ENCODE measurements at places on chromosomes 4 and X.

DNA sequence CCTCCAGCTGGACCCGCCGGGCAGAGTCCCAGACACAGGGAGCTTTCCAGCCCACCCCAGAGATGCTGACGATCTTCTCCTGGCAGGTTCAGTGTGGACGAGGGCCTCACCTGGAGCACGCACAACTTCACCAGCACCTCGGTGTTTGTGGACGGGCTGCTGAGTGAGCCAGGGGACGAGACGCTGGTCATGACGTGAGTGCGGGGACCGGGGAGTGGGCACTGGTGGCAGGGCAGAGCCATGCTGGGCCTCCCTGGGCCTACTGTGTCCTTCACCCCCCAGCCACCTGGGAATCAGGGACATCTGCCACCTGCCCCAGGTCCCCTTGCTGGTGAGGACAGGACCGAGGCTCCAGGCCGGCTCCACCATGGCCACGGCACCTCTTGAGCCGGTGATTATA is 235.6 kb downstream of the AFAP1 start:
- DNase-seq, result no peak

- DNase-seq, result no peak
Measured at GRCh38 chr4:8553216-8553615, 27.0 kb upstream of the GPR78 start.

- no peak for DNase-seq
Measured at GRCh38 chrX:13082206-13083065, 38.0 kb upstream of the FAM9C start.

DNA sequence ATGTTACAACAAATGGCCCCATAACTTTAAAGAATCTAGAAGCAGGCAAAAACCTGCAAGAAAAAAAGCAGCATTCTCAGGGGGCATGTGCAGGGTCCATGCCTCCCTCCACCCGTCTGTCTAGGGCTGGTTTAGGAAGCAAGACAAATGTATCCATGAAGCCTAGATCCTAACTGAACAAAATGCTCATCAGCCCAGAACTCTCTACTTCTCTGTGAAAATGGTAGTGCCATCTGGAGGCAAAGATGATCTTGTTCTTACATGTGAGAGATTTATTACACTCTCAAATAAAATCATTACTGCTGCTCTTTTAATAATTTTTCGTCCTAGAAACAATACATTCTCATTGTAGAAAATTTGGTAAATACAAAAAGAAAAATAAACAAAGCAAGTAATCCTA is 26.7 kb downstream of the NR3C2 start:
- DNase-seq, result no peak

- no peak for DNase-seq
Measured at GRCh38 chr4:115418635-115419396, 305.4 kb upstream of the NDST4 start.

DNA sequence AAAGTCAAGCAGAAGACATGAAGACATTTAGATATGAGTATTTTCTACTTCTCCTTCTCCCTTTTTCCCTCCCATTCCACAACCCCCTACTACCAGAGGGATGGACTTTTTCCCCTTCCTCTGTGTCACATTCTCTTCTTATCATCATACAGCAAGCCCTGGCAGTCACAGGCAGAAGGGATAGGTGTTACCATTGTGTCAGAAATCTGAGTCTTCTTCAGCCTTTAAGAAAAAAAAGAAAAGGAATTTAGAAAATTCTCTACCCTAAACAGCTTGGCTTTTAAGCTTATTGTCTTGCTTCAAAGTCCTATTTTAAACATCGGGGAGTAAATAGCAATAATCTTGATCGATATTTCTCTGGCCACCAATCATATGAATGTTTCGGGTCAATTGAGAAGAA is 30.9 kb upstream of the ADH1C start:
- no peak for DNase-seq

GRCh38 chr4:22063613-22064012 is 115.0 kb upstream of the KCNIP4 start:
- DNase-seq, result no peak

GRCh38 chr4:40192114-40193015 is 4.5 kb upstream of the RHOH start:
- no peak for DNase-seq

- DNase-seq, result no peak
Measured at GRCh38 chrX:132876523-132877338, 81.7 kb downstream of the HS6ST2 start.

DNA sequence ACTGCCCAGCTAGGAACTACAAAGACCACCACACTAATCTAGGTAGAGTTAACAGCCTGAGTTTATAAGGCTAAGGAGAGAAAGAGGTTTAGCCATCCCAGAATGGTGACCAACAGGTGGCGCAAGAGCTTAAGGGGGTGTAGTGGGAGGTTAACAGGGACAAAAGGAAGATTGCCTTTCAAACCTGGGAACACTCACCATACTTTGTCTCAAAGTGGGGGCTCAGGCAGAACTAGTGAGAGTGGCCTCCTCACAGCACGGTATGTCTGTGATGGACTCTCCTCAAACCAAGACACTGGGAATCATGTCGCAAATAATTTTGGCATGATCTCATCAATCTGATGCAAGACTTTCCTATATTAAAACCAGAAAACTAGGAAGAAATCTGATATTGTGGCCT is 23.4 kb downstream of the CCNI start:
- peak; percentile 83 for DNase-seq

GRCh38 chrX:150683536-150684146 is 9.6 kb upstream of the MTMR1 start:
- peak; percentile 26 for DNase-seq

GRCh38 chrX:118225711-118226428 is 109.3 kb upstream of the KLHL13 start:
- DNase-seq, result no peak

- DNase-seq, result peak; percentile 27
Measured at GRCh38 chr4:34422472-34423175, 1821.7 kb downstream of the ARAP2 start.

DNA sequence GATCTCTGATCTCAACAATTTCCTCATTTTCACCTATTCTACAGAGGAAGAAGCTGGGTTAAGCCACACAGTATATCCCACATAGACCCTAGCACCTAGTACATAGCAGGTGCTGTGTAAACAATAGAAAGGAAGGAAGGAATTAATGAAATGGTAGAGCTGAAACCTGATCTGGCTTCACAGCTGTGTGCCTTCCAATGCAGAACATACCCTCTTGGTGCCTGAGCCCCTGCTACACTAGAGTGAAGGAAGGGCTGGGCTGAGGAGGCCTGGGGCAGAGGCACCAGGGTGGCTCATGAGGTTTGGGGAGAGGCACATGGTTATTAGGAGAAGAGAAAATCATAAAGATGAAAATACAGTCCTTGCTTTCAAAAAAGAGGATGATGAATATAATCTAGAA is 21.3 kb downstream of the LRRC66 start:
- DNase-seq, result no peak

DNA sequence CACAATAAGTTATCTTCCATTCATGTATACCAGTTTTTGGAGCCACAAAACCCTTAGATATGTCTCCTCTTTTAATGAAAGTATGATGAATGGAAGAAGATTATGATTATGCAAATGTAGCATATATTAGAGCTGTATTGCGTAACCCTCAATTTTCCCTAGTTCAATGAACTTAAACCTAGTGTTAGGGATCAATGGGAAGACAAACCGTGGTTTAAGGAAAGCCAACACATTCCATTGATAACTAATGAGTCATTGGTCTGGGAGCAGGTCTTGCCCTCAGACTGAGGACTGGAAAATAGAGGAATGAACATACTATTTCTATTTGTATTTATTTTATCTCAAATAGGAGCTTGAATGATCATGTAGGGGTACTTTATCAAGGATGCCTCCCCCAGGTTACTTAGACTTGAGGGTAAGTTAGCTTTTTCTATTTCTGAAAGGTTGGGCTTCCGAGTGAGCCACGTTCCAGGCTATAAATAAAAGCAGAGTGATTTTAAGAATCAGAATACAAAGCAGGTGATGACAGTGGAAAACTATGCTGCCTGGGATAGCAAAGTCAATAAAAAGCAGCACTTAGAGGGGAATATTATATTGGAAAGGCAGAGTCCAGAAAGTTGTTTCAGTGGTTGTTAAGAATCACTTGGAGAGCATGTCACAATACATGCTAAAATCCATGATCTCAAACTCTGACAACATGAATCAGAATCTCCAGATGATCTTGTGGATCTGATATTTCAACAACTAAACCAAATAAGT is 356.0 kb downstream of the ADAM29 start:
- peak; percentile 19 for DNase-seq

DNA sequence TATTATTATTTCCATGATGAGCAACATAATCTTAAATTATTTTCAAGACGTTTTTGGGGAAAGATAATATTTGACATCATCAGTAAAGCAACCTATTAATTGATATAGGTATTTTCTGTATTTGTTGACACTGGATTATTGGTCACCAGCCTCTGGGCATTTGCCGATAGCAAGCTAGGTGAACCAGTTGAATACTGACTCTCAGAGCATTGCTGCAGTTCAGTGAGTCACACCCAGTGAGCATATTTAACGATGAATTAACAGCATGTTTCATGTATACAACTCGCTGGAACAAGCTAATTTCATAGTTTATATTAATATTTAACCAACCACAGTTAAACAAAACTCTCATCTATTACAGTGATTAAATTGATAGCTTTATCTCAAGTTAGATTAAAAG is 1006.0 kb upstream of the DIAPH2 start:
- no peak for DNase-seq

All from fibroblast of skin of right quadriceps (primary cell).